ENCODE measurements at places on chromosomes 2 and 18.

DNA sequence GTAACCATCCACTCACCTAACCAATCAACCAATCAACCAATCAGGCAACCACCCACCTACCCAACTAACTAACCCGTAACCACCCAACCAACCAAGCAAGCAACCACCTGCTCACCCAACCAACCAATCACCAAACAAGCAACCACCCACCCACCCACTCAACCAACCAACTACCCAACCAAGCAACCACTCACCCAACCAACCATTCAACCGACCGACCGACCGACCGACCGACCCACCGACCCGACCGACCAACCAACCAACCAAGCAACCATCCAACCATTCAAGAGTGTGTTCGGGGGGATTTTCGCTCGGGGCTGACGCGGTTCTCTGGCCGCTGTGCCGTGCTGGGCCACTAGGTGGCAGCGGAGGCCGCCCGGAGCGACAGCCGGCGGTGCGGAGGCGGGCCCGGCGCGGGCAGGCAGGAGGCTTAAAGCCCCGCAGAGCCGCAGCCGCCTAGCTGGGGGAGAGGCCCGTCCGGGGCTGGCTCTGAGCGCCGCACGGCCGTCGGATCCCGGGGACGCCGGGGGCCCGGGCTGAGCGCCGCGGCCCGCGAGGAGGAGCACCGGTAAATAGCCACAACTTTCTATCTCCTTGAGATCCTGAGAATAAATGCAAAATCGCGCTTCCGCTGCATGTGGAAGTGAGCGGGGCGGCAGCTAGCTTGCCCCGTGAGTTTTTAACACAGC is at the start of gene MC5R:
Gene MC5R, plus strand, starts transcription at position 443 of the 689 bp plus-strand sequence. CDS start 1,617 bp downstream, outside the sequence.
- DNase-seq: no peak

DNA sequence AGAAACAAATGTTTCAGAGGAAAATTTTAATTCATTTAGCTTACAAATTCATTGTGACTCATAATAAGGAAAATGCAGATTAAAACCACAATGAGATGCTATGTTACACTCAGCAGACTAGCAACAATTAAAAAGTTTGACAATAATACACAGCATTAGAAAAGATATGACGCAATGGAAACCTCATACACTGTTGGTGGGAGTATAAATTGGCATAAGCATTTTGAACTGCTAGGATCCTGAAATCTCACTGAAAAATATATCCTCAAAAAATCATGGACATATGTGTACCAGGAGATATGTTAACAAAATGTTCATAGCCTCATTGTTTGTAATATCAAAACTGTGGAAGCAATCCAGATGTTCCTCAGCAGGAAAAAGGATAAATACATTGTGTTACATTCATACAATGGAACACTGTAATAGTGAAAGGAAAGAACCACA is 13.7 kb downstream of the CALCRL start:
- no peak for DNase-seq

DNA sequence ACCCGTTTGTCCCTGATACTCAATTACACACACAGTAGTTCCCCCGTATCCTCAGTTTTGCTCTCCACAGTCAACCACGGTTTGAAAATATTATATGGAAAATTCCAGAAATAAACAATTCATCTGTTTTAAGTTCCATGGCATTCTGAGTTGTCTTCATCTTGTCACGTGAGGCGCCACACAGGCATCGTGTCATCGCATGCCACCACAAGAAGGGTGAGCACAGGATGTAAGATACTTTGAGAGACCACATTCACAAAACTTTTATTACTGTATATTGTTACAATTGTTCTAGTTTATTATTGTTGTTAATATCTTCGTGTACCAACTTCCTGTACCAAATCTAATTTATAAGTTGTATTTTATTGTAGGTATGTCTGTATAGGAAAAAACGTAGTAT is 17.7 kb downstream of the ADNP2 start:
- DNase-seq: no peak

- no peak for DNase-seq
Observed at GRCh38 chr2:149686136-149687051, 98.8 kb upstream of the MMADHC start.

GRCh38 chr2:15069149-15069548 is 436.6 kb downstream of the LRATD1 start:
- DNase-seq: no peak

DNA sequence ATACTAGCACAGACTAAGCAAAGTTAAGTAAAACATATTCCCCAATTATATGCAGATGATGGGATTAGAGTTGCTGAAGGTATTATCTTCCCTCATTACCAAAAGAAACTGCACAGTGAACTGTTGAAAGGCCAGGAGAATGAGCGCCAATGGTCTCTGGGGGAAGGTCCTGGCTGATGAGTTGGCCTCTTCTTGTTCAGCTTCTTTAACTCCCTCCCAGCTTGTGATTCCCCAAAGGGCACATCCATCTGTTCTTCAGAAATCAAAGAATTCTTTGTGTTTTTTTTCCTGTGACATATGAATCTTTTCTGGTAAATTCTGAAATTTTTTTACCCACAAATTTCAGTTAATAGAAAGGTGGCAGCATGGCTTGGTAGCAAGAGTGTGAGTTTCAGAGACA is 667.6 kb downstream of the CNTNAP5 start:
- no peak for DNase-seq

- DNase-seq: no peak
Observed at GRCh38 chr18:65788373-65788772, 37.6 kb downstream of the CDH7 start.

Data from GM12864 (cell line).